ENCODE measurements at places on chromosomes 5 and 9.
A peak's percentile ranks its signal among the peaks of the same experiment; 100 is the strongest.

DNA sequence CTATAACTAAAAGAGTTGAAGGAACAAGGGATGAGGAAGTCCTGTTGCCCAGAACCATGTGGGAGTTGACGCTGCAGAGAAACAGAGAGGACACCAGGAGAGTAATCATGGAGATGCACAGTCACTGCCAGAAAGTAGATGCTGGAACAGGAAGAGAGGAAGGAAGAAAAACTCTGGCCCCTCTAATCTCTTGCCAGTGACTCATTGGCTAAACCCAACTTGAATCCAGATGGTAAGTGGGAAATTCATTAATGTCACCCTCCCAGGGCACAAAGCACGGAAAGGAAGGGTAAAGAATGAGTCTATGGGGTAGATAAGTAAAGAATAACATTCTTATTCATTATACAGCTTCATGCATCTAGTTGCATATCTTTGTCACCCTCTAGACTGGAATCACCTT lies 631.9 kb downstream of the PRELID2 start:
- DNase-seq: no peak

- DNase-seq: no peak
These were observed 1196.9 kb upstream of the C9orf72 start for GRCh38 chr9:28770226-28770625.

GRCh38 chr5:41057231-41057630 lies 13.9 kb downstream of the MROH2B start:
- no peak for DNase-seq

DNA sequence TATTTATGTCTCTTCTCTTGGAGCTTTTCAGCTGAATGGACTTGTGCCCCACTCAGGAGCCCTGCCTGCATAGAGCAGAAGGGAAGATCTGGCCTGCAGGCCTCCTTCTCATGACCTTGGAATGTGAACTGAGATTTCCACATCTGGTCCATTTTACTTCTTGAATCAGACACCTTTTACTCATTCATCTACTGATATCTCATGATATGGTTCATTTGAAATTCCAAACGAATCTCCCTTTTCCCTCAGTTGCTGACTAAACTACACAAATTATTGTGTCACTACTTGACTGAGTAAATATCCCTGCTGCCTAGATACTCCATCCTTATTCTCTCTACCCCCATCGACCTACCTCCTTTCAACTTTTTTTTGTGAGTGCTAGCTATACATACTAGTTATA lies 138.7 kb downstream of the PLCXD3 start:
- DNase-seq: no peak

DNA sequence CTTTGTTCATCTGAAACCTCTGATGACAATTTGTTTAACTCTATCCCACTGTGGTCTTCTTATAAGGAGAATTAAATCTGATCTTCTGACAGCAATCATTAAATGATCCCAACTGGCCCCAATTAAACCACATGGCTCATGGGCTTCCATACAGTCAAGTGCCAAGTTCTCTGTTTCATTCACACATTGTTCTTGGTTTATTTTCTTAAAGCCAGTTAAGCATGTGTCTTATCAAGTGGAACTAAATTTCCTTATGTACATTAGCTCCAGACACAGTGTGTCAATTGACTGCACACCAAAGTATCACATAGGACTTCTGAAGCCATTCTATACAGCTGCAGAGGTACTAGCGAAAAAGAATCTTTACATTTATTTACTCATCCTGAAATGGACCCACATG lies 51.2 kb downstream of the MEF2C start:
- DNase-seq: no peak

DNA sequence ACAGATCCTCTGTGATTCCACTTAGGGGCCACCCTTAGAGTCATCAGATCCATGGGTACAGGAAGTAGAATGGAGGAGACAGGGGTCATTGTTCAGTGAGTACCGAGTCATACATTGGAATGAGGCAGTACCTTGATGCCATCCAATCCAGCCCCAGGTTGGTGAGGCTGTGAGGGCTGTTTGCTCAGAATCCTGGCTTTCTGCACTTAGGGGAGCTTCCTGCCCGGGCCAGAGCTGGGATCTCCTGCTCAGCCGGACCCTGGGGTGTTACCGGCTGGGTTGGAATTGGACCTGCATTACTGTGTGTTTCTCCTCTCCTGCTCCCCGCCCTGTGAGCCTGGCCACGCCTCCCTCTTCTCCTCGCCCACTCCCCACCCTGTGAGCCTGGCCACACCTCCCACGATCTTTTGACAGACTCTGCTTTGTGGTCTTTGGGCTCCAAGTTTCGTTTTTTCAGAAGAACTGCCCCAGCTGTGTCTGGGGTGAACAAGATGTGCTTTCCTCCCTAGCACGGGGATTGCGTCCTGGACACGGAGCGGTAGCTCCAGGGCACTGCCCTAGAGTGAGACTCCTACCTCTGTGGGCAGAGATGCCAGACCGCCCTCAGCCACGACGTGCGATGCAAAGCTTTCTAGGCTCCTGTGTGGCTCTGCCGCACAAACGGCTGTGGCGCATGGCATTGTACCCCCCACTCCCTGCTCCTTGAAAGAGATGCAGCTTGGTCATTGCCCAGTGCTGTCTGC lies 15.4 kb downstream of the TRAF2 start:
- DNase-seq: peak; percentile 82

DNA sequence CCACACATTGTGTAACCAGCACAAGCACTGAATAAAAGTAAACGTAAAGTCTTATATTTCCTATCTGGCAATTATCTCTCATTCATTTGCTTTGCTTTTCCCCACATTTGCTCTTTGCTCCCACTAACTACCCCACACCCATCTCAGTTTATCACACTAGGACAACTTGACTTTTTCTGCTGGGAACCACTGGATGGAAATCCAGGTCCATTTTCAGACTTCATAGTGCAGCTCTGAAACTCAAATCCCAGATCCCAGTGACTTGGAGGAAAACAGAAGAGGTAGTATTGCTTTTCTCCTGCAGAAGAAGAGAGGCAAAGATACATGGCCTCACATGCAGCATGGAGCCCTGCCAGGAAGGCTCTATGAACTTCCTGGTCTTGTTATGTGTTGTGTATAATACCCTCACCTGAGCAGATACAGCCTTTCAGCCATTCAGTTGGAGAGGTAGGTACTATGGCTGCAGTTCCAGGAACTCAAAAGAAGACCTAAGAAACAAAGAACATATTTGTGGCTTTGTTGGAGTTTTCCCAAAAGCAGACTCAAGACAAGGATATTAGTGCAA lies 90.0 kb upstream of the NIPBL start:
- DNase-seq: no peak

GRCh38 chr5:50653946-50654345 lies 12.5 kb upstream of the PARP8 start:
- no peak for DNase-seq

DNA sequence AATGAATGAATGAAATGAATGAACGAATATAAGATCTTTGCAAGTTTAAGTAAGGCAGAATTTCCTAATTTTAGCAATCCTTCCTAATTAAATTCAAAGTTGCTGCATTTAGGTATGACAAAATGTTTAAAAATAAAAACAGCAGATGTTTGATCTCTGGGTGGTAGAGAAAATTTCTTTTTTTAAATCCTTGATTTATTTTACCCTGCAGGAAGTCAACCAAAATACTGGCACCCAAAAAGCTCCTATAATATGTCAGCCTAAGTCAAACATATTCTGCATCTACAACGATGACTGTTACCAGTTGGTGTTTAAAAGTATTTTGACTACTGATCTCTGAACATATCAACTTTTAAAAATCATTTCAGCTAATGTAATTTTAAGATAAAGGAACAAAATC lies 58.4 kb downstream of the TTC39B start:
- DNase-seq: no peak

GRCh38 chr5:173888473-173889131 lies 453 bp downstream of the CPEB4 start:
- peak; percentile 43 for DNase-seq

DNA sequence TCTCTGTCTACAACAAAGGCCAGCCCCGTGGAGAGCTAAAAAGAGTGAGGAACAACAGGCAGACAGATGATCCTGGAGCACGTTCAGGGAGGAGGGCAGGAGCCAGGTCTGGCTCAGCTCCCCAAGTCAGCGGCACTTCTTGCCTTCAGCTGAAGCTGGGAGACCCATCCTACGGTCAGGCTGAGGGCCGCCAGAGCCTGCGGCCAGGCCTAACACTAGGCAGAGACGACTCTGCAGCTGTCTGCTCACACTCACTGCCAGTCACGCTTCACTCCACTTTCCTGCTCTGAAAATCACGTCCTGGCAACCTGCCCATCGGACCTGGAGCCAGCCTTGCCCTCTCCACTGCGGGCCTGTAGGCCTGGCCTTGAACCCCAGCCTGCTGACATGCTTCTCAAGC lies 160.9 kb upstream of the LHFPL2 start:
- no peak for DNase-seq

DNA sequence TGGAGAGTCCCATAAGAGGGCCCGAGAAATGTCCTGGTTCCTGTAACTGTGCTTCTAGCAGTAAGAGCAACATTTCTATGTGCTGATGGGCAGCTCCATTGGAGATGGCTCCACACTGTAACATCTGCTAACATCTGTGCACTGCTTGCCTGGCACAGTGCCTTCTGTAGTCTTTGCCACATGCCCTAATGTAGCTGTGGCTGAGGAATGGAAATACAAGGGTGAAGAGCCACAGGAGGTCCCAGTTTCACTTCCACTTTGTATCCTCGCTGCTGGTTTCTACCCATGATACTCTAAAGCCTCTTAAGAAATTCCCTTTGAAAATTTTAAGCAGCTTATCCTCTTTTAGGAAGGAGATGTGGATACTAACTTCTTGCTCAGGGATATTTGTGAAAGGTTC lies 97.4 kb downstream of the HOMER1 start:
- DNase-seq: peak; percentile 26

GRCh38 chr9:12439267-12439666 lies 253.9 kb upstream of the TYRP1 start:
- DNase-seq: no peak

DNA sequence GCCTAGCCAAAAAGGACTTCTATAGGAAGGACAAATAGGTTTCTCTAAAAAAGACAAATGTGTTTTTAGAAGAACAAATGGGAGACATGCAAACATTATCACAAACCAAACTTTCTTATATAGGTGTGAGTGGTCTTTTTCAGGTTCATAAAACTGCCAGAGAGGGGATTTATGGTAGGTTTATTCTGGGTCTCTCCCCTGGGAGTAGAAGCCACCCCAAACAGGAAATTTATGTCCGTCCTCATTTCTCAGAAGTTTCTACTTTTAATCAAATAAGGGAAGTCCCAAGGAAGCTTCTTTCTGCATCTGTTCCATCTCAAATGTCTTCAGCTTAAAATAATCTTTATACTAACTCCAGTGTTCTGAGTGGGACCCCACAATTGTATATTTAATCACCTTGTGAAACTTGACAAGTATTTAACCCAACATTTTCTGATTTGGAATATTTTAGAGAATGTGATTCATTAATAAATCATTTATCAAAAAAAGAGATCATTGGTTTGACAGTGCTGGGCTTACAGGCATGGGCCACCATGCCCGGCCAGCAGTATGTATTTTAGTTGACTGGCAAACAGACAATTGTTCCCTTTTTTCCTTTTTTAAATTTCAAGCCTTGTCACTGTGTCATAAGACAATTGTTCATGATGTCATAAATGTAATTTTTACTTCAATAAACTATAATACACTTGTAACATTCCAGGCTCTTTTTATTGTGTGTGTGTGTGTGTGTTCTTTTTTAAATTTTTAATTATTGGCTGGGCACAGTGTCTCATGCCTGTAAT lies 44.6 kb upstream of the GLDC start:
- DNase-seq: no peak

- DNase-seq: no peak
These were observed 108.7 kb upstream of the MPDZ start for GRCh38 chr9:13388157-13388556.
